ENCODE measurements at places on chromosomes 6 and 20.

GRCh38 chr20:41027366-41027765, 1.3 kb upstream of the TOP1 start:
- no peak for DNase-seq

DNA sequence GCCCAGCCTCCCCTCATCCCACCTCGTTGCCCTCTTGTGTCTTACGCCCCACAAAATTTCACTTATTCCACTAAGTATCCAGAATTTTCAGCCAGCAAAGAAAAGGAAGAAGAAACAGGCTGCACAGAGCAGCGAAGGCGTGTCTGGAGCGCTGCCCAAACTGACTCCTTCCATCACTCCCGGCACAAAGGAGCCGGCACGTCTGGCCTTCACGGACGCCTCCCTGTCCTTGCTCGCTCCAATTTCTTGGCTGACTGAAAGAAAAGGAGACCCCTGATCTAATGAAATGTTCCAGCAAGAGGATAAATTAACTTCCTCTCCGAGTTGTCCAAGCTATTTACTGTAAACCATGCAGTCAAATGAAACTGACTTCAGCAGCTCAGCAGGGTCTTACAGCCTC, 152.3 kb upstream of the CDH4 start:
- no peak for DNase-seq

GRCh38 chr6:74269600-74269858, 573.5 kb downstream of the CD109 start:
- no peak for DNase-seq

DNA sequence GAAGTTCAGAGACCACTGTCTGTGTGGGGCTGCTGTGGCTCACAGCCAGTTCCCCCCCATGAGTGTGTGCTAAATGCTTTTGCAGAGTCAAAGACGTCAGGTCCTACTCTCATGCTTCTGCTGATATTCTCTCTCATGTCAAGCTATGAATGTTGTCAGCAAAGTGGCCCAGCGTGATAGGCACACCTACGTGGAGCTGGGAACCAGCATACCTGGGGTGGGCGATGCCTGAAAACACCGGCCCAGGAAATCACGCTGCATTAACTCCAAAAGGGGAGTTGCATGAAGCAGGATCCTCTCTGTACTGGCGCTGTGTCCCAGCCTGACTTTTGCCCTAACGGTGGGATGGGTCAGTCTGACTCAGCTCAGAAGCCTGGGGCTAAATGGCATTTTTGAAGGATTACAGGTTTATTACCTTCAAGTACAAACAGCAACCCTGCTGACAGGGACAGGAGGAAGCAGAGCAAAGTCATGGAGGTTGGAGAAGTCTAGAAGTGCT, 9.0 kb upstream of the MRPS10 start:
- no peak for DNase-seq

DNA sequence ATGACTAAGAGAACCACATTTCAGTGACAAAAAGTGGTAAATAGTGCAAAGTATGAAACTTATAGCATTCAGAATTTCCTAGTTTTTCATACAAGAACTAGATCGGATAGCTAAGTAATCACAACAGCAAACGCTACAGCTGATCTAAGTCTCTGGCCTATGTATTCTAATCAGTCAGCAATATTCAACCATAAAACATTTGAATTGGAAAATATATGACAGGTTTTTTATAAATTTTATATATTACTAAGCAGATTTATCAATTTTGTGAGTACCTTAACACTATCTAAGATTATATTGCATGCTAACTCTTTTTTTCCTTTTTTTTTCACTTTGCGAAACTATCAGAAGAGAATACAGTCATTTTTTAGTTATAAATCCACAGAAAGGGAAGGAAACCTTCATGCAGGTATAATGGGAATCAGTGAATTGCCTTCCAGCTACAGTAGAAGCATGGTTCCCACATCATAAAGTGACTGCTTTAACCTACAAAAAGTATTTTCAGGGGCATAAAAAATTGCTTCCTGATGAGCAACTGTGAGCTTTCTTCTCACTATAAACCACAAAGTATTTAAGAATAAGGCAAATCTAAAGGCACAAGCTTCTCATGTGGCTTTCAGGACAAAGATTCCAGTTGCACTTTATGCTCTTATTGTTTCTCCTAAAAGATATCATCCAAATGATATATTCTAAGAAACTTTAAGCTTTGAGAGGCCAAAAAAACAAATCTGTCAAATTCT, 74.0 kb upstream of the GJE1 start:
- no peak for DNase-seq

DNA sequence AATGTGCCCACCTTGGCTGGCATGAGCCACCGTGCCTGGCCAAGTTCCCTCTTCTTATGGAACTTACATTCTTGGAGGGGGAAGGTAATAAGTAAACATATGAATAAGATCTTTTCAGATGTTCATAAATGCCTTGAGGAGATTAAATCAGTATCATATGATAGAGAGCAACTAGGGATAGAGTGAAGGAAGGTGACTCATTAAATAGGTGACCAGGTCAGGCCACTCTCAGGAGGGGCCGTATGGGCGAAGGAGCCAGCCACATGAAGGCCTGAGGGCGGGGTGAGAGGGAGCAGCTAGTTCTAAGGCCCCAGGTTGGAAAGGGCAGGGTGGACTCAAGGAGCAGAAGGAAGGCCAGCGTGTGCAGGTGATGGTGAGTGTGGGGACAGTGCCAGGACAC, 91.1 kb downstream of the UST start:
- DNase-seq: no peak

DNA sequence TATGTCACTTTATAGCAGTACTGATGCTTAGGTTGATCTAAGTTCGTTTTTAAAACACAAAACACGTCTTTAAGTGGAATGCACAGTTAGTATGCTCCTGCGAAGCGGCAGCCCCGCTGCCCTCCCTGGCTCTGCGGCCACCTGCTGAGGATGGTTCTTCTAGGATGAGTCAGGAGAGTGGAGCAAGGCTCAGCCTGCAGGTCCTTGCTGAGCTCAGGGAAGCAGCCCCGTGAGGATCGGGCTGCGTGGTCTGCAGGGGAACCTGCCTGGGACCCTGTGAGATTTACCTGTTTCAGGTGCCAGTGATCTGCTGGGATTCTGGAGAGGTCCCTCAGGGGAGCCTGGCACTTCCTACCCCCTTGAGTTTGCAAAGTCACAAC, 57.5 kb downstream of the SYNJ2 start:
- no peak for DNase-seq

GRCh38 chr6:53202052-53202451, 53.4 kb upstream of the GCM1 start:
- no peak for DNase-seq

DNA sequence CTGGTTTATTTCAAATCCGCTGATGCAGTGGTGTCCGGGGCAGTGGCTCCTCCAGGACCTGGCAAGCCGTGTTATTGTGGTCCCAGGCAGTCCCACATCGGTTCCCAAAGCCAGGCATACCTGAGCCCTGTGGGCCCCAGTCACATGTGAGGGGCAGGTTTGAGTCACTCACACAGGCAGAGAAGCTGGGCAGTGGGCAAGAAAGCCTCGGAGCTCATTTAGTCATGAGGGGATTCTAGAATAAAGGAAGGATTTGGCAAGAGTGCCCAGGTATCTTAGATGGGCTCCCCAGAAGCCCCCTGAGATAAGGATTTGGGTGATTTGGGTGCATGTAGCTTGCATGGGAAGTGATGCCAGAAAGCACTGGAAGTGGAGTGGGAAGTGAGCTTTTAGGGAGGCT, 37.3 kb downstream of the SYNDIG1 start:
- DNase-seq: no peak

GRCh38 chr6:43781941-43782704, 12.1 kb downstream of the VEGFA start:
- no peak for DNase-seq

DNA sequence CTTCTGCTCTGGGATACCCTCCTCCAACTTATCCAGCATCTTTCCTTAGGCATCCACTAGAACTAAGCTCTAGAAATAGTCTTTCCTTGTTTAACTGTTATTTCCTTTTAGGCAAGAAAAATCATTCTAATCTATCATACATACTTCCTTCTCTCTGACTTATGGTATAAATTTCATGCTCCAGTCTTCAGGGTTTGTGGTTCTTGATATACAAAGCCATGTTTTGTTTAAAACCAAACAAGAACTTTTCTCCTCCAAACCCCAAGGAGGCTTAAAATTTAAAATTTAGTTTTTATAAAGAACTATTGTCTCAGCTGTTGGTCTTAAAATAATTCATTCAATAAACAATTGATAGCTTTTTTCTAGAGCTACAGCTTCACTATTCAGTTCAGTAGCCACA, 77.2 kb downstream of the CD164 start:
- DNase-seq: no peak

DNA sequence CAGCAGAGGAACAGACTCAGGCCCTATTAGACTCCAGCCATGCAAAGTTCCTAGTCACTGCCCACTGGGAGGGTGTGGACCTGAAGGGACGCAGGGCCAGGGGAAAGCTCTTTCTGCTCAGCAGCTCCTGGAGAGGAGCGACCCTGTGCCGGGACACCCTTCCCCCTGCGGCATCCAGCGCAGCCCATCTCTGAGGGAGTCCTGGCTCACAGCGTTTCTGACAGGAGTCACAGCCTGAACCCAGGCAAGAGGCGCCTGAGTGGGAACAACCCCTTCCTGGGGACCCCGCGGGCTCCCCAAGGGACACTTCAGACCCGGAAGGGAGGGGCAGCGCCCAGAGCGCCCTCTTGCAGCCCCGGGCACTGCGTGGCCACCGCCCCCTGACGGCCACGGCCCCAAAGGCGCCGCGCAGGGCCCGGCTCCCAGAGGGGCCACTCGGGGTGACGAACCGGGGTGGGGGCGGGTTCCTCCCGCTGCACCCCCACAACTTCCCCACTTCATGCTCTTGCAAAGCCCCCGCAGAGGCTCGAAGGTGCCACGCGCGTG, 862 bp downstream of the UCKL1 start:
- no peak for DNase-seq

- no peak for DNase-seq
These were observed 72.9 kb downstream of the ZFP64 start for GRCh38 chr20:52118696-52119095.

DNA sequence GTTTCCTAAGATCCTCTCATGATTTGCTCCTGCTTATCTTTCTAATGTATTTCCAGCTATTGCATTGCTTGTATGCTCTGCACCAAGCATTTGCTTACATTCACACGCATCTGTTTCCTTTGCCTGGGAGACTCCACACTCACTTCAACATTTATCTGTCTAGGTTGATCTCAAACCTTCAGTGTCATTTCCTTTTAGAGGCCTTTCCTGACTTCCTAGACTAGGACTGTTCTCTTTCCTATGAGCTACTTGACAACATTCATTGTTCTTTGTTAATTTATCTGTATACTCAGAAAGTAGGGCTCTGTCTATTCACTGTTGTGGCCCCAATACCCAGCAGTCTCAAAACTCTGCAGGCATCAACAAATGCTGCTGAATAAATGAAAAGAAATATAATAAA, 84.4 kb downstream of the WASF1 start:
- no peak for DNase-seq

DNA sequence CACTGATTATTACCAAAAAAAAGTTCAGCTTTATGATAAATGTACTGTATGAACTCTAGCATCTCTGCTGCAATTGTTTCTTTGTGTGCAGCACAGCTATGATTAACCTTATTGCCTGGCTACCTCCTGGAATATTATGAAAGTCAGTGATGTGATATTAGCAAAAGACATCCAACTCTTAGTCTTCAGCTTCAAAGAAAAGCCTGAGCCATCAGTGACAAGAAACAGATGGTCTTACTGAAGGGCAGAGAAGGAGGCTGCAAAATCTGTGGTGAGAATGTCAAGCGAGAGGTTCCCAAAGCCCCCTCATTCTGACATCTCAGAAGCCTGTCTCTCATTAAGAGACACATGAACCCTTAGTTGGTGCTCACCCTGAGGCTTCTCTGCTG, 89.4 kb upstream of the TNFAIP3 start:
- DNase-seq: no peak

DNA sequence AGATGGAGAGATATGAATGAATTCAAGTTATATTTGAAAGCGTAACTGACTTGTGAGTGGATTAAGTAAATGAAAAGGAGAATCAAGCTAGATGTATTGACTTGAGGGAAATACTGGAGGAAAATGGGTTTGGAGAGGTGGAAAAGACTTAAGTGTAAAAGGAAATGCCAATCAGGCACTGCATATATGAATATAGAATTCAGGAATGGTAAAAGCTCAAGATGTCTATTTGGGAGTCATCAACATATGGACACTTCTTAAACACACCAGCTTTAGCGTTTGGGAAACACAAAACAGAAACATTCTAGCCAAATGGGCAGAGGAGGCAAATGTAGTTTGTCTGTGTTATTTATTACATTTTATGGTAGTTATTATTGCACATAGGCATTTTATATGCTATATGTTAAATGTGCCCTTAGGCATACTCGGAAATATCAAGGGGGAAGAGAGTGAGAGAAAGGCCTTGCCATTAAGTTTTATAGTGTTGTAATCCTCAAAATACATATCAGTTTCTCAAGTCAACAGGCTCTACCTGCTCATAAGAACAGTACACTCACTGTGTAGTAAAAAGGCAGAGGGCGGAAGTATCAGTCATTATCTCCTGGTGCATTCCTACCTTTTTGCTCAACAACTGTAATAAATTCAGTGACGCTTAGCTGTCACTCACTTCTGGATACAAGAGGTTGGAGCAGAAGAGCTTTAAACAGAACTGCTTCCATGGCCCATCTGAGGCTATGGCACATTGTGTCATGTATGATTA, 33.7 kb upstream of the ME1 start:
- no peak for DNase-seq

DNA sequence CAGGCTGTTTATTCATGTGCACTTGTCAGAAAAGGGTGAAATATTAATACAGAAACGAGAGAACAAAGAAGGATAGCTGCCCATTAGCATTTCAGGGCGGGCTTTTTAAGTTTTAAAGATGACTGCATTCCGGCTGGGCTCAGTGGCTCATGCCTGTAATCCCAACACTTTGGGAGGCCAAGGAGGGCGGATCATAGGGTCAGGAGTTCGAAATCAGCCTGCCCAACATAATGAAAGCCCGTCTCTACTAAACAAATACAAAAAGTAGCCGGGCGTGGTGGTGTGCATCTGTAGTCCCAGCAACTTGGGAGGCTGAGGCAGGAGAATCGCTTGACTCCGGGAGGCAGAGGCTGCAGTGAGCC, 130.5 kb downstream of the HFE start:
- DNase-seq: no peak

Measured in activated CD8-positive, alpha-beta memory T cell treated with anti-CD3 and anti-CD28 coated beads for 4 hours (primary cell).